ENCODE measurements at places on chromosomes 7 and 10.

DNA sequence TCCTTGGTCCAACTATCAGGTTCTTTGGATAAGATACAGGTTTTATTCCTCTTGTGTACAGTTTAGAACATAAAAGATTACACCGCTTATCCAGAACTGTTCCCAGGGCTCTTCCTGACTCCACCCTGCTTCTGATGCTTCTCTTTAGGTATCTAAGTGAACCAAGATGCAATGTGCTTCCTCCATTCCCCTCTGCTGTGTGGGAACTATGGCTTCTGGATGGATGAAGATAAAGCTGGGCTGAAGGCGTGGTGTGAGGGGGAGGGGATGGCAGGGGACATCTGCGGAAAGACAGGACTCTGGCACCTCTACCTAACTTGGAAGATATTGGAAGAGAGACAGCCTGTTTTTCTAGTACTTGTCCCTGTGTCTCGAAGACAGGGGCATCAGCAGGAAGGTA, 209.9 kb upstream of the TBX20 start:
- DNase-seq: no peak

GRCh38 chr7:134071355-134072331, 55.5 kb upstream of the LRGUK start:
- DNase-seq: no peak

DNA sequence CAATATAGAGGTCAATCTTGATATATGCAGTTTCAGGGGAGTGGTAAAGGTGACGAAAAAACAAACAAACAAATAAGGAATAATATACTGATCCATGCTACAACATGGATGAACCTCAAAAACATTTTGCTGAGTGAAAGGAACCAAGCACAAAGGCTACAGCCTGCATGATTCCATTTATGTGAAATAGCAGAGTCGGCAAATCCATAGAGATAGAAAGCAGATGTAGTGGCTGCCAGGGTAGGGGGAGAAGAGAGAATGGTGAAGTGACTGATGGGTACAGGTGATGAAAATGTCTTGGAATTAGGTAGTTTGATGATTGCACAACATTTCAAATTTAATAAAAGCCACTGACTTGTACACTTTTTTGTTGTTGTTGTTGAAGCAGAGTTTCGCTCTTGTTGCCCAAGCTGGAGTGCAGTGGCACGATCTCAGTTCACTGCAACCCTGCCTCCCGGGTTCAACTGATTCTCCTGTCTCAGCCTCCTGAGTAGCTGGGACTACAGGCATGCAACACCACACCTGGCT, 71.8 kb downstream of the MALRD1 start:
- DNase-seq: no peak

DNA sequence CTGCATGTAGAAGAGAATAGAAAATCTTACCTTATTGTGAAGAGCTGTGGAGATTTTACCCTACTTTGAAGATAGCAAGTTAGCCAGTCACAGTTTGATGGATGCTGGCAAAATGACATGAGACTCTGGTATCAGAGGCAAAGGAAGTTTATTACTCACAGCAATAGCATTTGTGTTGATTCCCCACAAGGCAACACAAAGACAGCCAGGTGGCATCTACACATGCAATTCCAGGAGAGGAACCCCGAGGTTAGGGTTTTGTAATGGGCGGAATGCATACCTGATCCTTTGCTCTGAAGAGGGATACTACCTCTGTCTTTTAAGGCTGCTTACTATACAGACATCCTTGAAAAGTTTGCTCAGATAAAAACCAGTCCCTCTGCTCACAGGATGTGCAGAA, 59.5 kb downstream of the AHR start:
- no peak for DNase-seq

DNA sequence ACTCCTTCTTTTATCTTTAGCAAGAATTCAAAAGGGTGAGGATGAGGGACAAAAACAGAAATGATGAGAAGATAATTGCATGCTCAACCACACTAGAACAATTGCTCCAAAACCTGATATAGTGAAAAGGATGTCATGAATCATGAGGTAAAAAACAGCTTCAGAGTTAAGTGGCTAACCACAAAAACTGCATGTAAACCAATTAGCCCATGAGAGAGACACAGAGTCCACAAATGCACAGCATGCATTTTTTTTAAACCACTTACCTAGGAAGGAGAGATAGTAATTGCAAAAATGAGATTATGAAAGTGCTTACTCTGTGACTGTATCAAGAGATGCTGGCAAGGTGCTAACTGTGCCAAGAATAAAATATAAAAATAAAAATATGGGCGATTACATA, 132.9 kb downstream of the MBL2 start:
- no peak for DNase-seq

GRCh38 chr10:80493522-80494051, 39.5 kb downstream of the TSPAN14 start:
- DNase-seq: no peak

DNA sequence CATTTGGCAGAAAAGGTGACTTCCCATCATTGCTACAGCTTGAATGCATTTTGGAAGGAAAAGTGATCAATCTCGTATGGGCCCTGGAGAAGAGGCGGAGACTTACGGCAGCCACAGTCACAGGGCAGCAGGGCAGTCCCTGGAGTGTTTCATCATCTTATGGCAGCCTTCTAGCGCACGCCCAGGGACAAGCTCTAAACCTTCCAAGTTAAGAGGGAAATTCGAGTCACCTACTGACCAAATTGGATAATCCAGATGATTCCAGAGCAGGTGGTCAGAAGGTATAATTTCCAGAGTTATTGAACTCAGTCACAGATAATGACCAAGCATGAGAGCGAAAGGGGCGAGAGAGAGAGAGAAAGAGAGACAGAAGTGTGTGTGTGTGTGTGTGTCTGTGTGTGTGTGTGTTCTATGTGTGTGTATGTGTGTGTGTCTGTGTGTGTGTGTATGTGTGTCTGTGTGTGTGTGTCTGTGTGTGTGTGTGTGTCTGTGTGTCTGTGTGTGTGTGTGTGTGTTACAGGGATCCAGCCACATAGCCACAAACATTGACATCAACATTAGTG, 123.7 kb upstream of the ADAM12 start:
- DNase-seq: no peak

DNA sequence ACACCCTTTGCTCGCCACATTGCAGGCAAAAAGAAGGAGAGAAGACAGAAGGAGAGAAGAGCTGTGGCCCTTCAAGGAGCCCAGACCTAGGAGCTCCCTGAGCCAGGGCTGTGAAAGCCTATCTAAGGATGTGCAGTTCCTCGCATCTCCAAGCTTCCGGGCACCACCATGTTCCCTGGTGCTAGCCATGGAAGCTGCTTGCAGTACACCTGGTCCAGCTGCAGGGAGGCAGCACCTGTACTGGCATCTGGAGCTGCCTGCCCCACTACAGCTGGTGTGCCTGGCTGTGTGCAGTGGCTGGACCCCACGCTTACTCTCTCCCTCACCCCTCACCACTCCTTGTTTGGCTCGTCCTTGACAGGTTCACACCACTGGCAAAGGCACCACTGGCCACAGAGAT, 1111.8 kb upstream of the POT1 start:
- DNase-seq: no peak

- no peak for DNase-seq
Measured at GRCh38 chr7:31758755-31759154, 71.7 kb downstream of the PPP1R17 start.

DNA sequence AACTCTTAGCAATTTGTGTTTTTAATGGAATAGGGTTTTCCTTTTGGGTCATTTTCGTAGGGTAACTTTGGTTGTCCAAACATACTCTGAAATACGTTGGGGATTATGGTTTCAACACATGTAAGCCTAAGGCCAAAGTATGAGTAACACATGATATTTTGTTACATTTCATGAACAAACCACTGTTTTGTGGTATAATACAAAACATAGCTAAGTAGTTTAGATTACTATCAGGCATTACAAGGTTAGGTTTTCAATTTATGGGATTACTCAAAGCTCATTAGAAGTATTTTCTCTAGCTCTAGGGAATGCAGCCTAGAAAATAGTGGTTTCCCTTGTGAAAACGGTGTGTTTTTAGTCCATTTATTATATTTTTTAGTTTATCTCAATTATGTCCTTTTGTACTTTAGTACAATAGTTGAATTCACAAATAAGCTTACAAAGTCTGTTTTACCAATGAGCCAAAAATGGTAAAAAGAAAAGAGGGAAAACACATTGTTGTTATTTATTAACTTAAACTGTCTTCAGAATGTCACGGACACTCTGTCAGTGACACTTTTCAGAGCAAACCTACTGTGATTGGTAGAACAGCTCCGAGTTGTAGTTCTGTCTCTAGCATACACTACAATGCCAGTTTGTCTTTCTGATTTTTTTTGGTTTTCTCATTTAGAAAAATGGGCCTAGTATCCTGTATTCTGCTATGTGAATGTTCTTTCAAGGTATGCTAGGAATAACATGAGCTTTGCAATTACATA, 473.7 kb downstream of the SUGCT start:
- DNase-seq: no peak

DNA sequence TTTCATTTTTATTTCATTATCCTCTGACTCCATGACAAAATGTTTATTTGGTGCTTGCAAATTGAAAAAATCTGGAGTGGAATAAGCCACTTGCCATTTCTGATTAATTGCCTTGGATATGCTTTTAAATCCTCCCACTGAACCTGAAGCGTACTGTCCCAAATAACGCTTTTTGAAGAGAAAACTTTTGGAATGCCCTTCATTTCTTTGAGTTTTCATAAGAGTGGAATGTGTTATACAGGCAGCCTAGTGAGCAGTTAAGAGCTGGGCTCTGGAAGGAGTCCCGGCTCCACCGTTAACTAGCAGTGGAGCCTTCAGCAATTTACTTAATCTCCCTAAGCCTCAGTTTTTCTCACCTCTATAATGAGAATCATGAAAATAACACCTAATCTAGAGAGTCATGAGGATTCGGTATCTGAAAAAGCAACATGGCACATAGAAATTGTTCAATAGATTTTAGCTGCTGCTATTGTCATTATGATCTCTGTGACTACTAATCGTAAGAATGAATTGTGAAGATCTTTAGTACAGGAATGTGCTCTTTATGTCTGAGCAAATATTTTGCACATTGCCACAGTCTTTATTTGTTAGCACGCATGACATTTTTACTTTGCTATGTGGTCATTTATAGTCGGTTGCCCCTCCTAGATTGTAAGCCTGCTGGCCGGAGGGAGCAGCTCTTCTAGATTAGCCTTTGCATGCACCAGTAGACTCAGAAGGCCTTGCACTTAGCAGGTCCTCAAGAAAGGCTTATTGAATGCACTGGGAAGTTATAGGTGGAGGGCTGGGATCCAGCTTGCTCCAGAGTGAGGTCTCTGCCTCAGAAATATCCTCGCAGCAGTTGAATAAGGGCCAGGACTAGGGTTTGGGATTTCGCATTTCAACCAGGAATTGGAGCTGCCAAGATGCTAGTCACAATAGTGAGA, 59.4 kb downstream of the PLCE1 start:
- DNase-seq: no peak

DNA sequence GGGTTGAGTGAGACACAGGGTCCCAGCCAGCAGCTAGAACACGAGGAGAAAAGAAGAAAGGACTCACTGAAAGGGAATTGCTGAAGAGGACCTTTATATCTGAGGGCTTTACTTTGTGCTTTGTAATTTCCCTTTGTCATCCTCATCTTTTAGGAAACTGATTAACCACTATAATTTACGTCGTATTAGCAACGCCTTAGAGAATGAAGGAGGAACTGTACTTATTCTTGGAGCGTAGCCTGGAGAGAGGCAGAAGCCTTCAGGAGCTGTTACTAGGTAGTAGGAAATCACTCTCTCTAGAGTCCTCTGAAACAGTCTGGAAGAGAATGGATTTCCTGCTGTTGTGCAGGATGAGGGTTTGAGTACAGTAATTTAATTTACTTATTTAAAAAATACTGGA, 101.0 kb upstream of the STEAP1B start:
- no peak for DNase-seq

DNA sequence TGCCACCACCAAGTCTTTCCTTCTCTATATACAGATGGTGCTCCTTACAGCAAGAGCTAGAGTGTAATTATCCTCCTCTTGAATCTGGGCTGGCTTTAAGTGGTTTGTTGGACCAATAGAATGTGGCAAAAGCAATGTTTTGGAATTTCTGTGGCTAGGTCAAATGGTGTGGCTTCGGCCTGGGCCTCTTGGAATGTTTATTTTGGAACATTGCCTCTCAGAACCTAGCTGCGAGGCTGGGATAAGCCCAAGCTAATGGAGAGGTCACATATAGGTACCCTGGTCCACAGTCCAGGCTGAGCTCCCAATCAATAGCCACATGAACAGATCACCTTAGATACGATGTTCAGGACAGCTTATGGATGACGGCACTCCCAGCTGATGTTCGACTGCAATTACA, 556.7 kb downstream of the TYW1 start:
- no peak for DNase-seq

- DNase-seq: no peak
Measured at GRCh38 chr7:140127360-140128127, 49.2 kb downstream of the KDM7A start.

DNA sequence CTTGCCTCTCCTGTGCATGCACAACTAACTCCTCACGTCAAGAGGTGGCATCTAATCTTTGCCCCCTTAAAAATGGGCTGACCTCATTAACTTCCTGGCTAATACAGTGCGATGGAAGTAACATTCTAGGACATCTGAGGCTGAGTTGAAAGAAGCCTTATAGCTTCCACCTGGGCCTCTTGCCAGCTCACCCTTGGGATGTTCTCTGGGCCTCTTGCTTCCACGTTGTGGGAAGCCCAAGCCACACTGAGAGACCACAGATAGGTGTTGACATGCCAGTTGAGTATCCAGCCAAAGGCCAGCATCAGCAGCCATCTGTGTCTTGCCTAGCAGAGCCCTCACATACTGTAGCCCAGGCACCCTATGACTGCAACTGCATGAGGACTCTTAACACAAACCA, 60.8 kb upstream of the GDF10 start:
- no peak for DNase-seq

DNA sequence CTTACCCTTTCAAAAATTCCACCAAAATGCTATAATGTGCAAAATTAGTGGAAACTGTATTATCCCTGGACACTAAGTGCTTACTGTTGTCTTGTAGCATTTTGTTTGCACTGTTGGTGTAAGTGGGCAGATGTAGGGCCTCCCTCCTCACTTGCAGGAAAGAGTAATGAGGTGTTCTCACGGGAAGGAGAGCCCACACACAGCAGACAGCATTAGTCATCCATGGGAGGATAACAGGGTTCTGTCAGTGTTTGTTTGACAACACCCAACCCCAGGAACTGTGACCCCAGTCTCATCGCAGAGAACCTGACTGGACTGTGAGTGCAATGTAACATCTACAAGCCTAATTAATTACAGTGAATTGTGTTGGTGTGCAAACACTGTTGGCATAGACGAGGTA, 58.7 kb upstream of the VSTM2A start:
- no peak for DNase-seq

DNA sequence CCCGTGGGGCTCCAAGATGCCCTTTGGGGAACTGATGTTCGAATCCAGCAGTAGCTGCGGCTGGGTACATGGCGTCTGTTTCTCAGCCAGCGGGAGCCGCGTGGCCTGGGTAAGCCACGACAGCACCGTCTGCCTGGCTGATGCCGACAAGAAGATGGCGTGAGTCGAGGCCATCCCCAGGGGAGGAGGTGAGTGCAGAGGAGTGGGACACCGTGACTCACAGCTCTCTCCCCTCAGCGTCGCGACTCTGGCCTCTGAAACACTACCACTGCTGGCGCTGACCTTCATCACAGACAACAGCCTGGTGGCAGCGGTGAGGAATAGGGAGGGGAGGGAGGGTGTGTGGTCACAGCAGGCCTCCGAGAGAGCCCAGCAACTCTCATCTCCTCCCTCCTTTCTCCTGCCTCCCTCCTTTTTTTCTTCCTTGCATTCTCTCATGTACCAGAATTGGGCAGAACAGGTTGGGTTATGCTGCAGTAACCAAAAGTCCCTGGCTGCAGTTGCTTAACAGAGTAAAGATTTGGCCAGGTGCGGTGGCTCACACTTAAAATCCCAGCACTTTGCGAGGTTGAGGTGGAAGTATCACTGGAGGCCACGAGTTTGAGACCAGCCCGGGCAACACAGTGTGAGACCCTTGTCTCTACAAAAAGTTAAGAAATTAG, 16.5 kb downstream of the ARPC1B start:
- DNase-seq: no peak
